Activated T-cell treated with anti-CD3 and anti-CD28 coated beads, Interleukin-2, amount 50 U/mL, for 4 hours (primary cell): ENCODE measurements at places on chromosomes 5 and 9.

GRCh38 chr5:132765311-132766019 is 11.6 kb downstream of the SEPTIN8 start:
- no peak for DNase-seq

GRCh38 chr9:68780720-68781119 is 75.7 kb downstream of the PIP5K1B start:
- no peak for DNase-seq

GRCh38 chr5:108420755-108421154 is 38.9 kb upstream of the FBXL17 start:
- no peak for DNase-seq

DNA sequence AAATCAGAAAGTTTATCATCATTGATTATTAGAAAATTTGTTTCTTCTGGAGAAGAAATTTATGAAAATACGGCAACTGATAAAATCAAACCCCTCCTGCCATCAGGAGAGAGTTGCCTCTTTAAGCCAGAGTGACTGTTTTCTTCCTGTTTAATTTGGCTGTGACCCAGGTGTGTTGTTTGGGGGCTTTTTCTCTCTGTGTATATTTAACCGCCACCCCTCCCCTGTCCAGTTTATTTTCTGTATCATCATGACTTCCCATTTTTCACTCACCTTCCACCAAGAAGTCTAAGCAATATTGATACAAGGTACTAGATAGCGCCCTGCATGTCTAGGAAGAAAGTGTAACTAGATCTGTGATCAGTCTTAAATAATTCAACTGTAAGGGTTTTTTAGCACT is 50.1 kb downstream of the FAM78A start:
- no peak for DNase-seq

GRCh38 chr5:144142139-144142823 is 28.2 kb downstream of the YIPF5 start:
- DNase-seq: no peak

- DNase-seq: no peak
Observed at GRCh38 chr9:114743446-114743845, 61.5 kb upstream of the TEX48 start.

DNA sequence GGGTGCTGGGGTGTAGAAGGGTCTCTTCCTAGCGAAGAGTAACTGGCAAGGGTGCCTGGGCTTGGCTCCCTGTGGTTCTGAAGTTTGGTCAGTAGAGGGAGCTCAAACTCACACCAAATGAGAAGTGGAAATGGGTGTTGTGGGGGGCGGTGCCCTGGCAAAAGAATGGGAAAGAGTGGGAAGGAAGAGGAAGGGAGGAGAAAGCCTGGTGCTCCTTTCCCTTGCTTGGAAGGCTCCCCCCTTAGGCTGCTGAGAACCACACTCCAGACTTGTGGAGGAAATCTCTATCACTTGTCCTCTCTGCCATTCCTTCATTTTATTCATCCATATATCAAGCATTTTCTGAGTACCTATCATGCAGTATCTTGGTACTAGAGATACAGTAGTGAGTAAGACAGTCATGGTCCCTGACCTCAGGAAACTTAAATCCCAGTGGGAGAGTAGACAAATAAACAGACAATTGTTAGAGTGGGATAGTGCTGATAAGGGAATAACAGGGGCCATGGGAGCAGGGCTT is 13.0 kb downstream of the SLC4A9 start:
- peak; percentile 29 for DNase-seq

GRCh38 chr5:9894571-9895301 is 264.6 kb upstream of the TAS2R1 start:
- DNase-seq: no peak
